Right cardiac atrium (tissue), 5 donors: ENCODE measurements at places on chromosomes 5 and 9. TPM values are rescaled to one million over a fixed set of nuclear protein-coding genes. Genes with fewer than 3 reads are reported as not detected.
A peak's percentile ranks its signal among the peaks of the same experiment; 100 is the strongest.

FIBCD1 gene
- total RNA-seq: 0.20 TPM

- DNase-seq: peak; percentile 87
These were observed 1.8 kb downstream of the KLF4 start for GRCh38 chr9:107487521-107488374.

DNA sequence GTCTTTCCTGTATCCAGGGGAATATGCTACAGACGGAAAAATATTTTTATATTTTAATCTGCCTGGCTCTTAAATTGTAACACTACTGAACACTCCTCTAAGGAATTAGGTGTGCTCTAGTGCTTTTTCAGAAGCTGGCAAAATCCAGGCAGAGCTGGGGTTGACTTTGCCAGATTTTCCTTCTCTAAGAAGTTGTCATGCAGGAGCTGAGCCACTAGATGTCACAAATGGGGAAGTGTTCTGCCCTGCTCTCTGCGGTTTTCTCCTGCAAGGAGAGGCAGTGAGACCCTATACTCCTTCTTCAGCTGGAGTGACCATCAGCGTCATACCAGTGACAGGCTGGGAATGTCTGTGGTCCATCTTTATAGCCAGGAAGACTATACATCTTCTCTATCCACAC is 112.5 kb downstream of the HAPLN1 start:
- DNase-seq: peak; percentile 48

INSL6 gene
- not detected for total RNA-seq

DNA sequence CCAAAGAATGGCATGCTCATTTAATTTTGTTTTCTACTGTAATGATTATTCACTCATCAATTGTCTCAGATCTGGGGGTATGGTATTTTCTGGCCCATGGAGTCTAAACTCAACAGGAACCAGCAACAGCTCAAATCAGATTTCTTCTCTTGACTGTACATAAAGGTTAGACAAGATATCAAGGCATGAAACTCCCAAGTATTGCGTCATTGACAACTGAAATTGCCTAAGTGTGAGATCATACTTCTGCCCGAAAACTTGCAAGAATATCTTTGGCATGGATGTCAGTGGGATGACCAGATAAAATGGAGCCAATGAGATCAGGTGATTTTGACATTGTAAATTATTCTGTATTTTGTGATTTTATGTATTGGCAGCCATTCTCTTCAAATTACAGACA is 141.7 kb upstream of the STK32A start:
- no peak for DNase-seq

GRCh38 chr9:113519426-113520108 is 56.0 kb downstream of the RGS3 start:
- DNase-seq: no peak

- no peak for DNase-seq
These were observed 898 bp downstream of the CAMSAP1 start for GRCh38 chr9:135906291-135907005.

- no peak for DNase-seq
These were observed 68.7 kb downstream of the SEMA4D start for GRCh38 chr9:89428901-89429890.

MZB1 gene
- total RNA-seq: 1.8 TPM

LRRC70 gene
- total RNA-seq: 2.1 TPM

- DNase-seq: no peak
These were observed 161.2 kb downstream of the MED27 start for GRCh38 chr9:131918481-131918880.

DNA sequence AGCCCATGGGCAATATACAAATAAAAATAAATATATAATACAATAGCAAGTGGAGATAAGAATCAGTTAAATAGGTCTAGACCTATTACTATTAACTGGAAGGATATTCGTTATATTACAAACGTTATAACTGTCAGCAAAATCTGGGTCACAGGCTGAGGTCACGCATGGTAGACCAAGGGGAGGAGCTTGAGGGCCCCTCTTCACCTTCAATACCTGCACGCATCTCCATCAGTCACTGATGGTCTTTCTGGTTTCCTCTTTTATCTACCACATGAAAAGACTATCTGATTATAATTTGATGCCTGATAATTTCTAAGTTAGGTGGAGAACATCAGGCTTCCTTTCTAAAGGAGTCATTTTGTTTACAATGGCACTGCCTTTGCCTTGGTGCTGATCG is 43.2 kb downstream of the MAT2B start:
- no peak for DNase-seq

ENTPD2 gene
- total RNA-seq: 2.9 TPM

- DNase-seq: no peak
These were observed 4.6 kb downstream of the NRG2 start for GRCh38 chr5:140038373-140038957.

ARID3C gene
- not detected for total RNA-seq

DNA sequence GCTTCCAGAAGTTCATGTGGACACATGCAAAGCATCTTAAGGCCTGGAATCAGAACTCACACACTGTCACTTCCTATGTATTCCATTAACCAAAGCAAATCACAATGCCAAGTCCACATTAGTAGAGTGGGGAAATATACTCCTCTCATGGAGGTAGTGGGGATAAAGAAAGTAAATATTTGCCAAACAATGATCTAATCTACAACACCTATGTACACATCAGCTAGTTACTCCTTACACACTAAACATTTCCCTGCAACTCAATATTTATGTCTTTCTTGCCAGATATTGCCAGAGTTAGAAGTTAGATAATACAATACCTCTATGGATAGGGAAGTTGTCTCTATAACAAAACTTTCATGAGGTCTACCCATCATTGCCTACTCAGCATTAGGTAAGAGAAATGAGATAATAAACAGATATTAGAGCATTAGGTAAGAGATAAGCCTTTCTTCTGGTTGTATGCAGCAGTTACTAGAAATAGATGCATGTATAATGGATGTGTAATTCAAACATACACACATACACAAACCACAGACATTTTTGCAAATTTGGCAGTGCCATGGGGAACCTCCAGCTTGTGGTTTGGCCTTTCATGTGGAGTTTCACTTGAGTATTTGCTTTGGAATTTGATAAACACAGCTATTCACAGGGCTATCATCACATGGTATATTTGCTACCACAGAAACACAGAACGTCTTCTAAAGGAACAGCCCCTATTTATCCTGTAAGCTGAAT is 196.5 kb downstream of the TLE1 start:
- no peak for DNase-seq

SV2C gene
- not detected for total RNA-seq

CTNND2 gene
- 2.6 TPM for total RNA-seq

- DNase-seq: no peak
These were observed 25.7 kb upstream of the EEIG1 start for GRCh38 chr9:128006332-128006996.
